HEK293T (cell line): ENCODE measurements at places on chromosomes 6 and 20.

- DNase-seq = no peak
These were observed 150.3 kb downstream of the MBOAT1 start for GRCh38 chr6:20061952-20062351.

DNA sequence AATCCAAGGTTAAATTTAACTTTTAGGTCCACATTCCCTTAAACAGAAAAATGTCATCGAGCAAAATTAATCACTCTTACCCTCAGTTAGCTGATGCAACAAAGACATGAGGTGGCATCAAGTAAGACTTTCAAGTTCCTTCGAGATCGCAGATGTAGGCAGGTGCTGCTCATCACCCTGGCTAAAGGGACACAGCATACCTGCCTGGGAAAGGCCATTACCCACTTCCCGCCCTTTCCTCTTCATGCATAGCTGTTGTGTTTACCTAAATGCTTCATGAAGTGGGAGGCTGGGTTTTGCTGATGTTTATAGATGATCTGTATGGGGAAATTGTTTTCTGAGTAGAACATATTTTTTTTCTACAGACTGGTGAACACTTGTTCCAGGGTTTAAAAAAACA, 67.7 kb downstream of the GFRA4 start:
- DNase-seq = no peak

DNA sequence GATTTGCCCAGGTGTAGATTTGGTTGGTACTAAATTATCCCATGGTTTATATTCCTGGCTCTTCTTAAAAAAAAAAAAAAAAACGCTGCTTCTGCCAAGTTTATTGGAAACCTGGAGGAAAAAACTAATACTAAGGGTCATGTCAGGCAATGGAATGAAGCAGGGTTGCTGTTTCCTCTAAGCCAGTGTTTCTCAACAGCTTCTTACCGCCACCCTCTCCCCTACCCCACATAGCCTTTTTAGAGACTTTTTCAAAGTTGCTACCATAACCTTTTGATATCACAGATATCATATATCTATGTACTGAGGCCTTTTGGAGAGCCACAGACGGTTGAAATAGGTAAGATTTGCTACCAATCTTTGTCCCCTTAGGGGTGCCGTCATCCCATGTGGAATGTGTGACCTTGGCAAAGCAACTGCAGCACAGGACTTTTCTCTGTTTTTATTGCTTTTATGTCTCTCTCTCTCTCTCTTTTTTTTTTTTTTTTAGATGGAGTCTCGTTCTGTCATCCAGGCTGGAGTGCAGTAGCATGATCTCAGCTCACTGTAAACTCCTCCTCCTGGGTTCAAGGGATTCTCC, 35.0 kb downstream of the SYTL3 start:
- DNase-seq = no peak

GRCh38 chr20:46979603-46980241, 85.1 kb downstream of the EYA2 start:
- DNase-seq = no peak

GRCh38 chr6:149050160-149050559, 267.4 kb upstream of the TAB2 start:
- no peak for DNase-seq
